ENCODE measurements at places on chromosomes 13 and 19.

GRCh38 chr13:101576977-101577376, 124.5 kb downstream of the ITGBL1 start:
- DNase-seq: no peak

GRCh38 chr19:46718157-46718933, 1.4 kb upstream of the PRKD2 start:
- DNase-seq: no peak

- DNase-seq: no peak
Observed at GRCh38 chr13:48138270-48138669, 43.4 kb upstream of the MED4 start.

- peak; percentile 44 for DNase-seq
Observed at GRCh38 chr13:26785838-26786630, 25.4 kb upstream of the GPR12 start.

DNA sequence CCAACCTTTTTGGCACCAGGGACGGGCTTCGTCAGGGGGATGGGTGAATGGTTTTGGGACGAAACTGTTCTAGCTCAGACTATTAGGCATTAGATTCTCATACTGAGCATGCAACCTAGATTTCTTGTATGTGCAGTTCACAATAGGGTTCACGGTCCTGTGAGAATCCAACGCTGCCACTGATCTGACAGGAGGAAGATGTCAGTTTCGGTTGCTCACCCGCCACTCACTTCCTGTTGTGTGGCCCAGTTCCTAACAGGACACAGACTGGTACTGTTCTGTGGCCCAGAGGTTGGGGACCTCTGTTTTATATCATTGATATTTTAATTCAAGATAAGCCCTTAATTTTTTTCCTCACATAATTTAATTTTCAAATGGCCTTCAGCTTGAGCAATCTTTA, 26.7 kb upstream of the TDRD3 start:
- no peak for DNase-seq

DNA sequence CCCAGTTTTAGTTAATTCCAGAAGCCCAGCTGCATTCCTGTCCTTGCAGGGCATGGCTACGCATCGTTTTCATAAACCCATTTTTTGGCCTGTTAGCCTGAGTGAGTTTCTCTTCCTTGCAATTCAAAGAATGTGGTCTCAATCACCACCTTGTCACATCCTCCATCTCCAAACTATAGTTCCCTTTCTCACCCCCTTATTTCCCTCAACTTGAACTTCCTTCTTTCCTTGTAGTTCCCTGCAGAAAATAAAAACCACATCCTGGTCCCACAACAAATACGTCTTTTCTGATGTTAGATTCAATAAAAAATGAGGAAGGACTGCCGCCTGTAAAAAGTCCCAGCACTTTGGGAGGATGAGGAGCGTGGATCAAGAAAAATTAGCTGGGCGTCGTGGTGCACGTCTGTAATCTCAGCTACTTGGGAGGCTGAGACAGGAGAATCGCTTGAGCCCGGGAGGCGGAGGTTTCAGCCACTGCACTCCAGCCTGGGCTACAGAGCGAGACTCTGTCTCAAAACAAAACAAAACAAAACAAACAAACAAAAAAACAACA, 13.2 kb downstream of the ADGRE3 start:
- DNase-seq: no peak

DNA sequence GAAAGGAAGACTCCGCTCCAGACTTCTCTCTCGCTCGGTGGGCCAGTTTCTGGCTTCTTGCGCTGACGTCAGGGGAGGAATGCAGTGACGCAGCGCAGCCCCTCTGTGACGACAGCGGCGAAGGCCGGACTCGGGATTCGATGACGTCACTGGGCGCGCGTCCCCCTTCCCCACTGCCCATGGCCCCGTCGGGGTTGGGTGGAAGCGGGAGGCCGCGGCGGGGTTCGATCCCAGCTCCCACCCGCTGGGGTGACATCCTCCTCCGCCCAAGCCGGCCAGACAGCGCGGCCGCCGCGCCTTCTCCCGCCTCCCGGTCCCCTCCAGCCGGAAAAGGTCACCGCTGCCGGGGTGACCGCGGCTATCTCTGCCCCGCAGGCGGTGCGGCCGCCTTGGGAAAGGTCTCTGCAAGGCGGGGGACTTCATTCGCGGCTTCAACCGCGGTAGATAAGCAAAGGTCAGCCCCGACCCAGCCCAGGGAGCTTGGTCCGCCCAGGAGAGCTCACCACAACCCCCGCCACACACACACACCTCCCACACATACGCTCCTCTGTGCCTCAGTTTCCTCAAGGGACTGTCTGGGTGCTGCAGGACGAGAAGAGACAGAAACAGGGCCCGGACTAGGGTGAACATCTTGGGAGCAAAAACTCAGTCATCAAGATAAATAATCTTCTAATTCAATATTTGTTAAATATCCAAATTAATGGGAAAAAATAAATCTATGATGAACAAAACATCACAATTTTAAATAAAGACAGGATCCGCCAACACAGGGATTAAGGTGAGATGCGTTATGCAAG, 844 bp upstream of the RFX1 start:
- peak; percentile 95 for DNase-seq

DNA sequence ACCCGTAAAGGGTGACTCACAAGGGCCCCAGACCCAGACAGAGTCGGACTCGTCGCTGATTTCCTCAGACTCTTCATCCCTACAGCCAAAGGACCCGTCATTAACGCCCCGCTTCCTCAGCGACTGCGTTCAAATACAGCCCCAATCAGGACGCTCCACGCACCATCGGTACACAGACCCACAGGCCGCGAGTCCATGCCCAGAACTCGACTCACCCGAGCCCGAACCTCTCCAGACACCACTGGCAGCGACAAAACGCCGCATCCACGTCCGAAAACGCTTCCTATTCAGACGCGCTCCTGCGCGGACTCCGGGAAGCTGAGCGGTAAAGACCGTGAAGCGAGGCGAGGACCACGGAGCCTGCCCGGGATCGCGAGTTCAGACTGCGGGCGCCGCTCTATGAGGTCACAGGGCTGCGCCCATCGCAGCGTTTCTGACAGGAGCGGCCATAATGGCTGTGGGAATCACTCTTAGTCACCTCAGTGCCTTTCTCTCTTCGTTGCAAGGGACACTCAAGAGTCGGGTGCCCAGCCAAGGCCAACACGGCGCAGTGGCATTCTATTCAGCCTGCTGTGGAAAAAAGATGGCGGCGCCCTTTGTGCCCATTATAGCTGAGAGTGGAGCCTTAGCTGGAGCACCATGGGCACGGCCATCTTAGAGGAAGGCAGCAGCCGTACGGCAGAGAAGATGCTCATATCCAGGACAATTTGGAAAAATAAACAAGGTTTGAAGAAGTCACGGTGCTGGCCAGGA, at the start of gene ZNF614:
ZNF614 (minus strand) TSS at position 353 of the 753 bp plus-strand sequence. CDS start 2,634 bp downstream, outside the sequence.
- peak; percentile 94 for DNase-seq

DNA sequence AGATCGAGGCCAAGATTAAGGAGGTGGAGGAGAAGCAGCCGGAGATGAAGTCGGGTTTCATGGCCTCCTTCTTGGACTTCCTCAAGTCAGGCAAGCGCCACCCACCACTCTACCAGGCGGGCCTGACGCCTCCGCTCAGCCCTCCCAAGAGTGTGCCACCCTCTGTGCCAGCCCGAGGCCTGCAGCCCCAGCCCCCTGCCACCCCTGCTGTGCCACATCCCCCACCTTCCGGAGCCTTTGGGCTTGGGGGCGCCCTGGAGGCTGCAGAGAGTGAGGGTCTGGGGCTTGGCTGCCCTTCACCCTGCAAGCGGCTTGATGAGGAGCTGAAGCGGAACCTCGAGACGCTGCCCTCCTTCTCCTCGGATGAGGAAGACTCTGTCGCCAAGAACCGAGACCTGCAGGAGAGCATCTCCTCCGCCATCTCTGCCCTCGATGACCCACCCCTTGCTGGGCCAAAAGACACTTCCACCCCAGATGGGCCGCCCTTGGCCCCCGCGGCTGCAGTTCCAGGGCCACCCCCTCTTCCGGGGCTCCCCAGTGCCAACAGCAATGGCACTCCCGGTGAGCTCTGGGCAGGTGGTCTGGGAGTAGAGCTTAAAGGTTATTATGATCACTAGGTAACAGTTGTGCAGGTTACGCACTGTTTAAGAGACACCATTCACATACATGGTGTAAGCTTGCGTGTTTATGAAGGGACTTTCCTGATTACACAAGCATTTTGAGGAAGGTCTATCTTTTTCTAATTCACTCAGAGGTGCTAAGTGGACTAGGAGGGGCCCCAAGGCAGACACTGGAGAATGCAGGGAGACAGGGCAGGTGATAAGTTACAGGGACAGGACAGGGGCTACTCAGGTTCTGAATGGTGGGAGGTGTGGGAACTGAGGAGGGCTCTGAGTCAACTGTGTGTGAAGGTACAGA, 8.7 kb downstream of the PRR12 start:
- DNase-seq: no peak

DNA sequence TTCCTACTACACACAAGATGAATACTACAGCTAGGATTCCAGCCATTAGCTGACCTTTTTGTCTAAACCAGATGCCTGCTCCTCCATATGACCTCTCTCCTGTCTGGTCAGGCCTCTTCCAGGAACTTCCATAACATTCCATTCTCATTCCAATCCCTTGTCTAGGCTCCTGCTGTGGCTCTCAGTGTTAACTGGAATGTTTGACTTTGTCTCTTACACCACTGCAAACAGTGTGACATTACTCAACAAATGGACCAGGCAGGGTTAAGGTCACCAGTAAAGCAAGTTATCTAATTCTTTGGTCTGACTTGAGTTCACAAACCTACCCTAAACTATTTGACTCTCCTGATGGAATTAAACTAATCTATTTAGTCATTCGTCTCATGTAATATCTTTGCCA, 2.1 kb upstream of the GPC6 start:
- DNase-seq: no peak

GRCh38 chr13:26708007-26708297, 52.6 kb downstream of the GPR12 start:
- no peak for DNase-seq

- DNase-seq: no peak
Observed at GRCh38 chr19:4007836-4008539, 452 bp downstream of the PIAS4 start.

- peak; percentile 61 for DNase-seq
Observed at GRCh38 chr19:722553-723101, 13.9 kb downstream of the PALM start.

- DNase-seq: no peak
Observed at GRCh38 chr13:20369886-20370361, 137.8 kb upstream of the GJB6 start.

- no peak for DNase-seq
Observed at GRCh38 chr19:55112777-55113569, 4.5 kb downstream of the PPP1R12C start.

DNA sequence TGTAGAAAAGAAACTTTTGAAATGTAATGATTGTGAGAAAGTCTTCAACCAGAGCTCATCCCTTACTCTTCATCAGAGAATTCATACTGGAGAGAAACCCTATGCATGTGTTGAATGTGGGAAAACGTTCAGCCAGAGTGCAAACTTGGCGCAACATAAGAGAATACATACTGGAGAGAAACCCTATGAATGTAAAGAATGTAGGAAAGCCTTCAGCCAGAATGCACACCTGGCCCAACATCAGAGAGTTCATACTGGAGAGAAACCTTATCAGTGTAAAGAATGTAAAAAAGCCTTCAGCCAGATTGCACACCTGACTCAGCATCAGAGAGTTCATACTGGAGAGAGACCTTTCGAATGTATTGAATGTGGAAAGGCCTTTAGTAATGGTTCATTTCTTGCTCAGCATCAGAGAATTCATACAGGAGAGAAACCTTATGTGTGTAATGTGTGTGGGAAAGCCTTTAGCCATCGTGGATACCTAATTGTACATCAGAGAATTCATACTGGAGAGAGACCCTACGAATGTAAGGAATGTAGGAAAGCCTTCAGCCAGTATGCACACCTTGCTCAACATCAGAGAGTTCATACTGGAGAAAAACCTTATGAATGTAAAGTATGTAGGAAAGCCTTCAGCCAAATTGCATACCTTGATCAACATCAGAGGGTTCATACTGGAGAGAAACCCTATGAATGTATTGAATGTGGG, 19.3 kb downstream of the ZNF583 start:
- no peak for DNase-seq

DNA sequence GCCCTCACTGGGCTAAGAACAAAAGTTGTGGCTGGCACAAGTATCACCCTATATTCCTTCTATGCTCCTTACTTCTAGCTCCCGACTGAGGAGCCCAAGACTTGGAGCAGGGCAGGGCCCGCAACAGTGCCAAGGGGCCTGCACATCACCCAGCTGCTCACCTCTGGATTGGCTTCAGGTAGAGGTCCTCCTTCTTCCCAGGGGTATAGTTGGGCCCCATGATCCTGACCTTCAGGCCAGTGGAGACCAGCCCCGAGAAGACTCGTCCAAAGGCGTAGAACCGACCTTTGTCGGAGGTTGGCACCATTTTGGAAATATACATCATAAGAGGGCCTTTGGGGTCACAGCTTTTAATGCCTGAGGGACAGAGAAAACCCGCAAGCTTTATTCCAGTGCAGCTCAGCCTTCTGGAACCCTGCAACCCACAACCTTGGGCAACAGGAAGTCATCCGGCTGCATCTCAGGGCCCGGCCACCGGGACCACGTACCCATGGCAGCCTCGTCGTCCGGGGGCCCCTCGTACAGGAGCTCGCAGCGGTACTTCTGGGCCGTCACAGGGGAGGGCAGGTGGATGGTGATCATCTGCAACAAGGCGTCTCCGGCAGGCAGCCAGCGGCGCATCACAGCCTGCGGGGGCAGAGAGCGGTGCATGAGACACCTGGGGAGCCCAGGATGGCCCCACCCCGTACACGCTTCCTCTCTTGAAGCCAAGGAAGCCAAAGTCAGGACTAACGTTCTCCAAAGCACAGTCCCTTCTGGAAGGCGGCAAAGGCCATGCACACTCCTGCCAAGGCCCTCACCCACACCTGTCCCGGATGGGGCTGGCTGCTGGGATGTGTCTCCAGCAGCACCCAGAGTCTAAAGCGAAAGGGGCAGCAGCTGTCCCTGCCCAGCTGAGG, 4.7 kb downstream of the EEF2 start:
- no peak for DNase-seq

- no peak for DNase-seq
Observed at GRCh38 chr13:96824140-96824539, 170.1 kb downstream of the OXGR1 start.

DNA sequence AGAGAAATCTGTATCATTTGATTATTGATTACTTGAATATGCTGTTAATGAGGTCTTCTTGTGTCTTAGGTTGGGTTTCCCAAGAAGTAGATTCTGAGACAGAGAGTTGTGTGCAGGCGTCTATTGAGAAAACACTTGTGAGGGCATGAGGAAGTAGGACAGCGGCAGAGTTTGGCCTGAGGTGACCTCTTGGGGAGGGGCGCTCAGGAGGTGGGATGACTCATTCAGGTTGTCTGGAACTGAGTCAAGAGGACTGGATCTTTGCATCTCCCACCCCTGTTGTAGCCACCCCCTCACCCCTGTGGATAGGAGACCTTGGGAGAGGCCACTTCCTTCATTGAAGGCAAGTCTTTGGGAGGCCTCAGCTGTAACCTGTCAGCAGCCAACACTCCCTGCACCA, 35.2 kb upstream of the WDFY2 start:
- no peak for DNase-seq

- no peak for DNase-seq
Observed at GRCh38 chr19:13615890-13616289, 109.6 kb upstream of the CACNA1A start.

GRCh38 chr19:10214784-10215183, 16.3 kb downstream of the S1PR2 start:
- DNase-seq: no peak

- DNase-seq: peak; percentile 87
Observed at GRCh38 chr19:13036366-13036976, 41.2 kb downstream of the NFIX start.

- no peak for DNase-seq
Observed at GRCh38 chr19:31666126-31666525, 316.9 kb upstream of the TSHZ3 start.
